ENCODE measurements at places on chromosomes 4 and X.
A peak's percentile ranks its signal among the peaks of the same experiment; 100 is the strongest.

GRCh38 chr4:7526491-7526890, 91.8 kb upstream of the PSAPL1 start:
- peaks cover 34% of the 10 kb centered on the region for H3K4me1 ChIP-seq
- H3K4me3 ChIP-seq: no peak overlapping the region
- peak; percentile 50 for DNase-seq
- H3K27ac ChIP-seq: no peak overlapping the region

DNA sequence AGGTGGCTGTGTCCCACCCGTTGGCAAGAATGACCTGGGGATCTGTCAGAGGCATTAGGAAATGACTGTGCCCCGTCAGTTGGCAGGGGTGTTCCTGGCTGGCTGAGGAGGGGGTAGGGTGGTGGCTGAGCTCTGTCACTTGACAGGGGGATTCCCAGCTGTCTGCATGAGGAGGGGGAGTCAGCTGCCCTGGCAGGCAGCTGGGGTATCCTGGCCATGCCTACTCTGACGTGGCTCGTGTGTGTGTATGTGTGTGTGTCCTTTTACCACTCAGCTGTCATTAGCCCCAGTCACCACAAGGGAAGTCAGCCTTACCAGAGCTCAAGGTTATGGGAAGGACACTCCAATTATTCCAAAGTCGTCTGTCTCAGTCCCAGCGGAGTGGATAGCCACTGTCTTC, 93.2 kb downstream of the EFNB1 start:
- no peak overlapping the region for H3K4me3 ChIP-seq
- no peaks in the 10 kb centered on the region for H3K27me3 ChIP-seq
- no peaks in the 10 kb centered on the region for H3K36me3 ChIP-seq
- H3K4me1 ChIP-seq: peaks cover 3% of the 10 kb centered on the region

DNA sequence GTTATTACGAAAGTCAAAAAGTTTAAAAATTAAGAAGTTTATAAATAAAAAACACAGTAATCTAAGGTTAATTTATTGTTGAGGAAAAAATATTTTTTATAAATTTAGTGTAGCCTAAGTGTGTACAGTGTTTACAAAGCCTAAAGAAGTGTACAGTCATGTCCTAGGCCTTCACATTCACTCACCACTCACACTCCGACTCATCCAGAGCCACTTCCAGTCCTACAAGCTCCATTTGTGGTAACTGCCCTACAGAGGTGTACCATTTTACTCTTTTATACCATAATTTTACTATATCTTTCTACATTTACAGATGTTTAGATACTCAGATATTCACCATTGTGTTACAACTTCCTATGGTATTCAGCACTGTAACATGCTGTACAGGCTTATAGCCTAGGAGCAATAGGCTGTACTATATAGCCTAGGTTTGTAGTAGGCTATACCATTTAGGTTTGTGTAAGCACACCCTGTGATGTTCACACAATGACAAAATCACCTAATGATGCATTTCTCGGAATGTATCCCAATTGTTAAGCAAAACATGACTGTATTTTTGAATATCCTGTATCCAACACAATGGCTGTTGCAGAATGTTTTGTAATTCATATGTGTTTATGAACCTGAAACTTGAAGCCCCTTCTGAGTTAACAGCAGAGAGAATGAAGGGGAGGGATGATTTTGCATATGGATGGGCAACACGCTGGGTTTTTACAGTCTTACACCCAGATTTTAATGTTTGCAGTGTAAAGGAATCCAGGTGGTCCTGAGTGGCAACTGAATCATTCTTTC, 3.1 kb downstream of the PPBP start:
- H3K4me1 ChIP-seq: peaks cover 91% of the 10 kb centered on the region
- no peak for DNase-seq
- H3K27me3 ChIP-seq: peaks cover 11% of the 10 kb centered on the region
- H3K36me3 ChIP-seq: peaks cover 4% of the 10 kb centered on the region

GRCh38 chr4:183130328-183131155, 31.5 kb downstream of the WWC2 start:
- H3K4me3 ChIP-seq: no peak overlapping the region
- no peaks in the 10 kb centered on the region for H3K27me3 ChIP-seq
- DNase-seq: no peak
- H3K36me3 ChIP-seq: no peaks in the 10 kb centered on the region

DNA sequence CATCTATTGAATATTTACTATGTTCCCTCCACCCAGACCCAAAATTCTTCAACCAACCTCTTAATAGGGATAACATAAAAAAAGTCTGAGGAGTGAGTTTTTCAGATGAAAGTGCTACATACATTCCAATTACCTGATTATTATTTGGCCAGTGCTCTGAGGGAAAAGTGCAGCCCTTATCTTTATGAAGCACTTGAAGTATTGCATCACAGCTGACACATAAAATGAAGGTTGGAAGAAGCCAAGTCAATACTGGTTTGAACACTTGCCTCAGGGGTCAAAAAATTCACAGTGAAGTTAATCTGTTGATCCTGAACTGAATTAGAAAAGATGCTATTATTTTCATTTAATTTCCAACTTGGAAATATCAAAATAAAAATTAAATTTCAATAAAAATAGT, 498.9 kb downstream of the INPP4B start:
- H3K4me3 ChIP-seq: no peak overlapping the region
- H3K4me1 ChIP-seq: no peaks in the 10 kb centered on the region
- no peak for DNase-seq
- H3K36me3 ChIP-seq: no peaks in the 10 kb centered on the region
- H3K27ac ChIP-seq: no peak overlapping the region

DNA sequence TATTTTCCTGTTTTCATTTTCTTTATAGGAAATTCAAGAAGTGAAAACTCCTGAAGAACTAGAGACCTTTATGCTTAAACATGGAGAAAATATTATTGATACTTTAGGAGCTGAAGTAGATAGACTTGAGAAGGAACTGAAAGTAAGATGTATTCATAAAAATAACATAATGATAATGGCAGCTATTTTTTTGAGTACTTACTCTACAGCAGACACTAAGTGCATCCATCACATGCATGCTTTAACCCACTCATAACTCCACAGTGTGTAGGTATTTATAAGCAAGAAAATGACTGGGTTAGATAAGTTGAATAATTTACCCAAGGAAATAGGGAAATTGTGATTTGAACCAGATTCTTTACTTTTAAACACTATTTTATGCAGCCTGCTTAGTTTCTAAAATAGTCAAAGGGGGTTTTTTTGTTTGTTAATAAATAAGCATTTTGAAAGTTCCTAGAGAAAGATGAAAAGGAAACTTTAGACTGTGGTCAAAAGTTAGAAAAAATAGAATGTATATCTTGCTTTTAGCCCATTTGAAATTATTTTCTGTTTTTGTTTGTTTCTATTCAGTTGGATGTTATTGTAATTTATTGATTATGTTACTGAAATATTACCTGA, 74.2 kb downstream of the BEND4 start:
- H3K4me3 ChIP-seq: no peak overlapping the region
- DNase-seq: no peak
- H3K27ac ChIP-seq: no peak overlapping the region
- H3K4me1 ChIP-seq: no peaks in the 10 kb centered on the region

DNA sequence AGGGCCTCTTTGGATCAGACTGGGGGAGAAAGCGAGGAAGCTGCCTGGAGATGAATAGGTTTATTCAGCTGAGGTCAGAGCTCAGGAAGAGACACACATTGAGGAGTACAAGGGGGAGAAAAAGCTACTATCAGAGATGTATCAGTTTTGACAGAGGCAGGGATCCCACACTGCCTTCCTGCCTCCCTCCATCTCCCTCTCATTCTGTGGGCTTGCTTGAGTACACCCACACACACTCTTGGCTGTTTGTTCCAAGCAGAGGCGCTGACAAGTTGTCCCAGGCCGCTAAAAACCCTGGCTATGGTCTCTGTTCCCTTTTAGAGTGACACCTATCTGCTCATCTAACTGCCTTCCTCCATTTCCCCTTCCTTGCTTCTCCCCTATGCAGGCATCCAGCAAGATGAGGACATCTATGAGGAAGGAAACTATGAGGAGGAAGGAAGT, 5.2 kb downstream of the TSPYL2 start:
- H3K27me3 ChIP-seq: no peaks in the 10 kb centered on the region
- H3K4me3 ChIP-seq: peak overlapping the region; percentile 93
- DNase-seq: no peak
- peaks cover 21% of the 10 kb centered on the region for H3K36me3 ChIP-seq
- peak overlapping the region; percentile 63 for H3K27ac ChIP-seq

Measured in WTC11 (cell line).